T-helper 1 cell (primary cell): ENCODE measurements at places on chromosomes 3 and 15.

DNA sequence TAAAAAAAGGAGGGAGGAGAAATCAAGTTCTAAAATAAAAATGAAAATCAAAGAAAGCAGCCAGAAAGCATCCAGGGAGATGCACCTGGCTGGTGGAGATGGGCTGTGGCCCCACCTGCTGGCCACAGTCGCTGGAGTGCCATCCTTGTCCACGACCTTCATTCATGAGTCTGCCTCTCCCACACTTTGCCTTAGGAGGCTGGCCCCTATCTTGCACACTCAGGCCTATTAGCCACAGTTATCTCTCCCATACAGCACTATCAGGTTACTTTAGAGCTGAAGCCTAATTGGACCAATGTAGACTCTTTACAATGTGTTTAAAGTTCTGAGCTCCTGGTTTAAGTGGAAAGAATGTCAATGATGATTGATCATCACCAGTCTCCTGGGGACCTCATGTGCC, 392.0 kb upstream of the RORA start:
- no peak for DNase-seq

DNA sequence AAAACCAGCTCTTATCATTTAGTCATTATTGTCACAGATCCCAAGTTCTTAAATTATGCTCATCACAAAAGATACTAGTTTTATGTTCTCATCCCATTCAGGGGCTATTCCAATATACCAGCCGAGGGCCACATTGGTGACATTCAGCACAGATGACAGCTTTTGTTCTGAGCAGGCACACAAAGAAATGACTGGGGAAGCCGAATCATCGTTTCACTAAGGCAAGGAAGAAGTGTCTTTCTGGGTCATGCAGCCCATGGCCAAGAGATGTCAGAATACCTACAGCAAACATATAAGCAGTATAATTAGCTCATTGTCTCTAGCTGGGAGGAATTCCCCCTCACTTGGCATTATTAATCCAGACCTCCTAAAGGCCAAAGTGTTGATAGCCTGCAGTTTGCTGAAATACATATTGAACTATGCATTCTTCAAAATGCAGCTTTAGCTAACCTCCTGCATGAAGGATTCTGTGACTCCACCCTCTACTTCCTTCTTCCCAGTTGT, 100.2 kb downstream of the CNTN4 start:
- no peak for DNase-seq

DNA sequence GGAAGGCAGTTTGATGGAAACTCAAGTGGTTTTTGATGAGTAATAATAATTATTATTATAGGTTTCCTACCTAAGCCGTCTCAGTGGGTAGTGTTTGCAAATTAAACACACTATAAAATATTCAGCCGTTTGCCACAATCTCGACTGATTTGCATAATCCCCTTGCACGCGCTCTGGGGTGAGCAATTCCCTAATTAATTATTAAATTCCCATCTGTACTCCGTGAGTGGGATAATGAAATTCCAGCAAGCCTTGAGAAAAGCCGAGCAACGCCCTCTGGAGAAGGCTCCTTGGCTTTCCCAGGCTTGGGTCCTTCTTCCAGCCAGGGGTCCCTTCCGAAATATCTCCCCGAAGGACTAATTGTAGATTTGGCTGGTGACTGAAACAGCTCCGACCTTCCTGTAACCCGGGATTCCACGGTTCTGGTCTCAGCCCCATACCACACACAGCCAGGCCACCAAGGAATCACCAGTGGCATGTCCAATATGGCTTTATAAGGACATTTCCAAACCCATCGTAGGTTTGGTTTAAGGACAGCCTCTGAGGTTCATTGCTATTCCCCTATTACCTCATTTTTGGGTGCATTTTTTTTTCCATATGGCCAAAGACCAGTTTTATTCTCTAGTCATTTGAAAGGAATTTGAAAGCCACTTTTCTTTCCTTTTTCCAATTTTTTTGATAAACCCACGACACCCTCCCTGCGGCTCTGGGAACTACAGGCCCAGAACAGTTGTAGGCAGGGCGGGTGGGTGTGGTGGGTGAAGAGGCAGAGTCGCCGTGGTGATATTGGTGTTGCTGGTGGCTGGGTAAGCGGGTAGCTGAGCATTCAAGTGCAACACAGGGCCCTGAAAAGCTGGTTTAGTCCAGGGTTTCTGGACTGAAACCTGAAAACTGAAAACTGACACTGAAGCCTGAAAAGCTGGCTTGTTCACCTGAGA, 33.2 kb upstream of the RGMA start:
- no peak for DNase-seq

GRCh38 chr3:72535772-72536171, 312.5 kb downstream of the SHQ1 start:
- no peak for DNase-seq

- no peak for DNase-seq
These were observed 680.6 kb downstream of the EPHA3 start for GRCh38 chr3:89787979-89788378.

DNA sequence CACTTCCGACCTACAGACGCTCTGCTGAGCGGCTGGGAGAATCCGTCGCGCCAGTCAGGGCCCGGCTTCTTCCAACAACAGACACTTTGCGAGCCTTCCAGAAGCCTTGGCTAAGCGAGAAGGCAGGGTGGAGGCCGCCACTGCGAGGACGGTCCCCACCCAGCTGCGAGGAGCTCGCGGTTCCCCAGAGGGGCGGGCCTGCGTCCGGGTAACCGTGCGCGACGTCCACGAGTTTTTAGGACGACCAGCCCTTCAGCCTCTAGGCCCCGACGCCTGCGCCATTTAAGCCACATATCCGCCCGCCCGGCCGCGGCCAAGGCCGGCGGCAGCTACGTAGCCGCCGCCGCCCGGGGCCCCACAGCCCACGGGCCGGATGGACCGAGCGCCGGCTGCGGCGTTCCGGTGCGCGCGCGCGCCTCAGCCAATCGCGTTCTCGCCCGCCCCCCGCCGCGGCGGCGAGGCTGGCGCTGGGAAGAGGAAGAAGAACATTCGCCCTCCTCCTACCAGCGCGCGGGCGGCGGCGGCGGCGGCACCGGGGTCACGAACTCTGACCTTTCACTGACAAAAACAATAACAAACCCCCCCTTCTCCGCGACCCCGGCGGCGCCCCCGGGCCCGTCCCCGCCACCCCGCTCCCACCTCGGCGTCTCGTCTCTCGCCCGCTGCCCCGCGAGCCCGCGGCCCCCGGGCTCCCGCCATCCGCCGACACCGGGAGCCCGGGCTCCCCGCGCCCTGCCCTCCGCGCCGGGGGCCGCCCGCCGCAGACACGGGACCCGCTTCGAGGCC, at the start of gene NR2C2:
TSS of gene NR2C2 (plus strand) at position 484 of the 786 bp plus-strand sequence. CDS start 56,332 bp downstream, outside the sequence.
- DNase-seq = peak; percentile 86

DNA sequence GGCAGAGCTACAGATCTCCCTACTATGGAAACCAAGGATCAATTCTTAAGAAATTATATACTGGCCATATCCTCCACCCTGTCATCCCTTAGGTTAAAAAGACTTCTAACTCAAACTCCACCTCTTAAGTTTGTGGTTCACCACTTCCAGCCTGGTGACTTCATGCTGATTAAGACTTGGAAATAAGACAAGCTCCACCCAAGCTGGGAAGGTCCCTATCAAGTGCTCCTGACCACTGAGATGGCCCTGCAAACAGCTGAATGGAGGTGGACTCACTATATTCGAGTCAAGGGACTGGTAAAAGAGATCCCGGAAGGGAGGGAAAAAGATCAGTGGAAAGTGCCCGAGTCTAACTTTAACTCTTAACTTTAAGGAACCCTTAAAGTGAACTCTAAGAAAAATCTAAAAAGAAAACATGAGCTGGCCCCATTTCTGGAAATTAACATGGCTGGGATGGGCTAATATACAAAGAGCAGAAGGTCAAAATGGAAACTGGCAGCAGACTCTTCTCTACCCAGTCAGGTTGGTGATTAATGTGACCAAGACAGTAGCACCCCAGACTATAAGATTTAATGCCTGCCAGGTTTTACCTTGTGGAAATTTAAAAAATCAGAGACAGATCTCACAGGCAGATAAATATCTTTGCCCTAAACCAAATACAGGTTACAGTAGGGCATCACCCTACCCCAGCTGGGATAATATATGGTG, 43.9 kb downstream of the PPCDC start:
- DNase-seq = no peak

DNA sequence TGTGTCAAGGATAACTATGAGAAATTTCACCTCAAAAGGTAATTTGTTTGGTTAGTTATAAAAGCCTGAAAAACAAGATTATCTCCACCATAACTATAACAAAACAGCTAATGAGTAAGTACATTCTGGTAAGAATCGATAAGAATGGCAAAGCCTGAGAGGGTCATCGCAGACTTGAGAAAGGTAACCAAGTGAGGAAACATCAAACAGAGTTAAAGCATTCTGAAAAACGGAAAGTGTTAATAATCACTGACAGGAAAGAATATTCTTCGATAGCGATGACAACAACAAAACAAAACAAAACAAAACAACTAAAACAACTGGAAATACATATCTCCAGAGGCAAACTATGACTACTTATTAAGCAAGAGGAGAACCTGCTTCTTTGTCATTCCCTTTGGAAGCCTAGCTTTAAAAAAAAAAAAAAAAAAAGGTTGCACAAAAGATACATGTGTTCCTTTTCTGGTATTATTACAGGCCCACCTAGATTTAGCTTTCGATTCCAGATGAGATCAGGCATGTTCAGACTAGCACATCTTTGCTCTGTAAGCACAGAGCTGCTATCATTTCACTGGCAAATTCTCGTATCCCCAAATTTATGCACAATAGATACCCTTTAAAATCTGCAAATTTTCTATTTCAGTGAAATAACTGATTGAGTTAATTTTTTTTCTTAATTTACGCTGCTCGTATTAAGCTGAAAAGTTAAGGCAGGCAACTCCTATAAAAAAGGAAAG, 155.6 kb downstream of the TIGIT start:
- no peak for DNase-seq

DNA sequence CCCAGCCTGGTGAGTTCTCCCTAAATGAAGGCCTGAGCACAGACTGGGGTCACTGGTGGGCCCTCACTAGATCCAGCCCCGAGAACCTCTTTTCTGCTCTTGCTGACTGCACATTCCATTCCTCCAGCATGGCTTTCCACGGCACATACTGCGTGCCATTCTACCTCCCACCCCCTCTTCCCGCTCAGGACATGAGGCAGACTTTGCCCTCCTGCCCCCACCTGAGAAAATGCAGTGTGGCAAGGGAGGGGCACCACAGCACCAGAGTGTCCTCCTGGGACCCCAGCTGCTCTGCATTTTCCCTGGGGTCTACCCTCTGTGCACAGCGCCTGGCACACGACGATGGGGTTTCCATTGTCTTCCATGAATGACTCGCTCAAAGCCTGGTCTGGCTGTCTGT, 6.1 kb upstream of the SLCO2A1 start:
- DNase-seq = no peak

GRCh38 chr3:119308355-119308754, 14.2 kb downstream of the ARHGAP31 start:
- no peak for DNase-seq

DNA sequence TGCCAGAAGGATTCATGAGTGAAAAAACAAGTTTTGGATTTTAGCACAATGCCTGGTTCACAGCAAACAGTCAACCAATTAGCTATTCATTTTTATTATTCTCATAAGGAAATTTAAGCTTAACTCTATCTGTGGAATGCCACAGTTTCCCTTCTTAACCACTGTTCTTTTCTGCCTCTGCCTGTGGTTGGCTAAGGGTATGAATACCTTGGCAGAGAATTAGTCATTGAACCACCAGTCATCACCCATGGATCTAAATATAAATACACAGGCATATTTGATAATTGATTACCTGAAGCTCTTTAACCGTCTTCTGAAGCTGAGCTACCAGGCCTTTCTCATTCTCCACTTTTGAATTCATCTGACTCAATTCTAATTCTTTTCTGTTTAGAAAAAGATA, 79.9 kb downstream of the MYH15 start:
- DNase-seq = no peak

DNA sequence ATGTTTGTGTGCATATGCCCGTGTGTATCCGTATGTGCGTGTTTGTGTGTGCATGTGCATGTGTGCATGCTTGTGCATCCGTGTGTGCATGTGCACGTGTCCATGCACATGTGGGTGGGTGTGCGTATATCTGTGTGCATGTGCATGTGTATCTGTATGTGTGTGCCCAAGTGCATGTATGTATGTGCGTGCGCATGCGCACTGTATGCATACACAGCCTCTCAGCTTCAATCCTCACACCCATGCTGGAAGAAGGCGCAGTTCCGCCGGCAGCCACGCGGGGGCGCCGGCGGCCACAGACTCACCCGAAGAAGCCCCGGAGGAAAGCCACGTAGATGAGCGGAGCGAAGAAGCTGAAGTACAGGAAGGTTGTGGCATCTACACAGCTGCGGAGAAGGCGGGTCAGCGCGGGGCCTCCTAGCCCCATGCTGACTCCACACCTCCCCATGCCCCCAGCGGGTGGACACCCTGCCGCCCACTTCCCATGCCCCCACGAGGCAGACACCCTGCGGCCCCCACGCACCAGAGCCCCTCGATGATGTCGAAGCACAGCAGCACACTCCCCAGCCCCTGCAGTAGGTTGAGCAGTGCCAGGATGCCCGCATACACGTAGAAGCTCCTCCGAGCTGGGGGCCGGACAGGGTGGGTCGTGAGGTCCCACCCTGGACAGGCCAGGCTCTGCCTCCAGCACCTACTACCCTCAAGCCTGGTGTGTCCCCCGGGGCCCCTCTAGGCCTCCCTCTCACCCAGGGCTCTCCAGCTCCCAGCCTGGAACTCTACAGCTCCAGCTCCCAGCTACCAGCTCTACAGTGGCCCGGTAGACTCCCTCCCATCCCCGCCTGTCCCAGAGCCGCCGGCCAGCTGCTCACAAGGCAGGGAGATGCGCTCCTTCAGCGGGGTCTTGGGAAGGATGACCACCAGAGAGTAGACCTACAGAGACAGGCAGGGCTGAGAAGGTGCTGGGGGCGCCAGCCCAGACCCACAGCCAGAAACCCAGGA, 15.4 kb downstream of the TPRA1 start:
- DNase-seq = peak; percentile 73

DNA sequence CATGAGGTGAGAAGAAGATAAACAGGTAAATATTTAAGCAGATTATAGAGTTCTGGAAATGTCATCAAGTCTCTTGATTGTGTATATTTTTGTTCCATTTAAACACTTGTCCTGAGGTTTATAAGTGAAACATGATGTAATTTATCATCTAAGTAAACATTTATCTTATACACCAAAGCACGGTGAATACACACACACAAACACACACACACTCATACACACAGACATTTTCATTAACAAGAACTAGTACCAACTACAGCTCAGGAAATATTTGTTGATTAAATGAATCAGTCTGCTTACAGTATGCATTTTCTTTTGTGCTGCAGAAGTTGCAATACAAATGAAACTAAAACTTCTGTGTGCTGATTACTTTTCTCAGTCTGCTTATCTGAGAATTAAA, 357.3 kb downstream of the ZBTB20 start:
- no peak for DNase-seq

DNA sequence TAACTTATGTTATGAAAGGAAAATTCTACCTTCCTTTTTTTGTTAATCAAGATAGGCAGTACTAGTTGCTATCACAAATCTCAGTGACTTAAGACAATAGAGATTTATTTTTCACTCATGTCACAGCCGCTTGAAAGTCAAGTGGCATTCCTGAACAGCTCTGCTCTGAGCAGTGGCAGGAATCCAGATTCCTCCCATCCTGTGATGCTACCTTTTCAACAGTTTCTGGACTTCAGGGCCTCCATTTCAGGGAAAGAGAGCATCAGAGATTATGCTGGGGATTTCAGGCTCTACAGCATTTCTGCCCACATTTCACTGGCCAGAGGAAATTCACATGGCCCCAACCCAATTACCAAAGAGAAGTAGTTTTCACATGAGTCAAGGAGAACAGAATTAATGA, 83.4 kb downstream of the IL1RAP start:
- no peak for DNase-seq

GRCh38 chr3:189304465-189305351, 132.9 kb downstream of the TPRG1 start:
- DNase-seq = peak; percentile 60
